ENCODE measurements at places on chromosomes 1 and 21.

DNA sequence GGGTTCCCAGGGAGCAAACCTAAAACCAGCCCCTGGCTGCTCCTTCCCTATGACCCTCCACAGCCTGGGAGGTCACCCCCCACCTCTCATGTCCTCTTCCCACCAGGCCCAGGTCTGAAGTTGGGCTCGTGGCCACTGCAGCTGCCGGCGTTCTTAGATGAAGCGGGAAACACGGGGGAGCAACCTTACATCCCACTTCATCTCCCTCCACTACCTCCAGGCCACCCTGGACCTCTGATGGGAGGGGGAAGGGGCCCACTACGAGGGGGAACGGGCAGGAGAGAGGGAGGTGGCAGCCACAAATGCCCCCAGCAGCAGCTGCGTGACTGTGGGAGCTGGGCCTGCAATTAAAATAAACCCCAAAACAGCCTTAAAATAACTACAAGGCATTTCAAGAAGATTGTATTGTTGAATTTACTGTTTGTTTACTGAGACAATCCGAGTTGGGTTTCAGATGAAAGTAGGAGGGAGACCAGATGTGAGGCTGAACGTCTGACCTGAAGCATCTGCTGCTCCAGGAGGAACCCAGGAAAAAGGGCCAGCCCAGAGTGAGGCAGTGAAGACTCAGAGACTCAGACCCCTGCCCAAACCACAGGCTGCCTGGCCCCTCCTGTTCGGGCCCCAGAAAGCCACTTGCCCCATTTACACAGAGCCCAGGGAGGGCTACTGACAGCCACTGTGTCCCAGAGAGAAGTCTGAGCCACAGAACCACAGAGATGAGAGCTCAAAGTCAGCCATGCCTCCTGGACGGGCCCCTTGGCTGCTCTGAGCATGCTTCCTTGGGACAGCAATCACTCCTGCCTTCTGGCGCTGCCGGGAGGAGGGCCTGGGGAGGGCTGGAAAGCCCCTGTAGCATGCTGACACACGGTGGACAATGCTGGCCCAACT lies 59.8 kb downstream of the GLIS1 start:
- no peak for DNase-seq

- no peak for DNase-seq
Measured at GRCh38 chr1:200784576-200784975, 45.9 kb downstream of the CAMSAP2 start.

- no peak for DNase-seq
Measured at GRCh38 chr1:65626003-65626402, 166.7 kb upstream of the PDE4B start.

DNA sequence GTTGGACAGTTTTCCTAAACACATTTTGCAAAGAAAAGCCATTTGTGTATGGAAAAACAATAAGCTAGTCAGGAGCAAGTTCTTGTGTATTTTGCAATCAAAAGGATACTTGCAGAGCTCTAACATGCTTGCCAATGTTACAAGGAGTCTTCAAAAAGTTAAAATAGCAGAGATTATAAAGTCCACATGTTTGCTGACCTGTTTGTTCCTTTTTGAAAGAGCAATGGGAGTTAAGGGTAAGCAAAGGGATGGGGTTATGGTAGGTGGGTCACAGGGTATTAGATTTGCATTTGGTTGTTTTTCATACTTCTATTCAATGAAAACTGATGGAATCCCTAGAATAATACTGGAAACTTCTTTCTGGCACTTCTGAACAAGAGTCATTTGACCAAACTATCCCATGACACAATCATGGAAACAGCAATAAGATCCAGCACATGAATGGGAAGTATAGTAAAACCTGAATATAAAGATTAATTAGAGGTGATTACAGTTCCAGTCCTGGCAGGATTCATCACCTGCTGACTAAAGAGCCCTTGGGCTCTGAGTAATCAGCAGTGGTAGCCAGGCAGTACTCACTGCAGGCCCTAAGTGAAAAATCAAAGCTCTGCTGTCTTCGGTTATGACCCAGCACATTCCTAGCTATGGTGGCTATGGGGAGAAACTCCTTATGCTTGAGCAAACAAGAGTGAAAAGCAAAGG lies 27.1 kb upstream of the ZC3H11B start:
- no peak for DNase-seq

Measured in activated CD4-positive, CD25-positive, alpha-beta regulatory T cell treated with anti-CD3 and anti-CD28 coated beads, Interleukin-2, amount 50 U/mL, for 16 hours (primary cell).